Activated B cell treated with CpG ODN at 0.5 μM for 24 hours (primary cell): ENCODE measurements at places on chromosomes 1 and 21.

GRCh38 chr21:14454016-14455009 lies 71.4 kb upstream of the HSPA13 start:
- no peak for DNase-seq

DNA sequence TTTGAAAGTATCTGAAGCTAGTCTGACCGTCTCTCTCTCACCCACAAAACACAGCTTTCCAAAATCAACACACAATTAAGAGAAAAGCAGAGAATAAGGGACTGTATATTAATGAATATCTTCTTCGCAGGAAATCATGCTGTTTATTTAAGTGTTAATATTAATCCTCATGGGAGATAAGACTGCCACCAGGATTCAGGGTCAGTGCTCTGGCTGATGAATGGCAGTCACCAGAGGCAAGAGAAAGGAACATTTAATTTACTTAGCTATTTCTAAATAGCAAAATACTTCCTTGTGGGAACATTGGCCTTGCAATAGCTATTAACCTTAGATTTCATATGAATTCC lies 2.2 kb downstream of the SCYL3 start:
- DNase-seq: no peak

- DNase-seq: no peak
Measured at GRCh38 chr1:204072931-204073836, at the start of gene SOX13. Gene SOX13, plus strand, starts transcription at chr1:204073115. Its CDS starts 39,801 bp downstream, at chr1:204112916.

DNA sequence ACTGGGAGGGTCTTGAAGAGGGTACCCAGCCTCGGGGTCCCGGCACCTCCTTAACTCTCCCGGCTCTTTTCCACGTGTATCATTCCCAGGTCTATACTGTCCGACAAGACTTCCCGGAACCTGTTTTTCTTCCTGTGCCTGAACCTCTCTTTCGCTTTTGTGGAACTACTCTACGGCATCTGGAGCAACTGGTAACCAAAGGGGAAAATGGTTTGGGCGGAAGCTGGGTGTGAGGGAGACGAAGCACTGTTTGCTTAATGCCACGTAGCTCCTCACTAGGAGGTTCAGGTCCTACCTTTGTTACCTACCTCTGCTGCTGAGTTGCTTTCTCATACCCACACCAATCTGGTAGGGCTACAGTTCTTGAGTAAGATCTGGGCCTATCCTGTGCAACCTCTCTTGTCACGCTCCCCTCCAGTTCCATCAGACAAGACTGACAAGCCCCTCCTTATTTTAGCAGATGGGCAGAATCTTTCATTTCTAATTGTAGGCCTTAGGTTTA lies 642 bp downstream of the SLC30A7 start:
- no peak for DNase-seq

DNA sequence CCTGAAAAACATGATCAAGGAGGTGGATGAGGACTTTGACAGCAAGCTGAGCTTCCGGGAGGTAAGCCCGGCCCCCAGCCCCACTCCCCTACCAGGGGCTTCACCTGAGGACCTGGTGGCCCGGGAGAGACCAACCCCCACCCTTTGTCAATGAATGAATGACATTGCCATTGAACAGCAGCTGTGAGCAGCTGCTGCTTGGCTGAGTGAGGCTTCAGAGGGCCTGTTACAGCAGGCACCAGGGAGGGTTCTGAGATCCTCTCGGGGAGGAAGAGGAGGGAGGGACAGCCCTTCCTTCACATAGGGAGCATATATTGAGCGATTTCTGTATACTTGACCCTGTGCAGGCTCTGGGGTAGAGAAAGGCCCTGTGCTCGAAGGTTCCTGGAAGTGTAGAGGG lies 12.3 kb upstream of the CTRC start:
- DNase-seq: no peak

GRCh38 chr1:110113551-110113950 lies 1.3 kb downstream of the UBL4B start:
- no peak for DNase-seq

GRCh38 chr1:14934867-14935266 lies 218.7 kb upstream of the TMEM51 start:
- DNase-seq: no peak

DNA sequence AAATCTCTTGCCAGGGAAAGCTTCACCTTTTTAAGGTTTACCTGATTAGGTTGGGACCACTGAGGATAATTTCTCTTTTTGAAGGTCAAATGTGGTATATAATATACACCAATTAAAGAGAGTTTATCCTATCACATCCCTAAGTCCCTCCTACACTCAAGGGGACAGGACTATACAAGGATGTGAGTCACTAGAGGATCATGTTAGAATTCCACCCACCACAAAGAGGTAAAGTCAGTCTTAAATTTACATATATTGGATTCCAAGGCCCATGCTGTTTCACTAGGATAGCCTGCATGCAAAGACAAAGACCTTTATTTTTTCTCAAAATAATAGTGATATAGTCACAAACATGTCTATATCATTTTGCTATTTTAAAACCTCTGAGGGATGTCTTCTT lies 164.4 kb downstream of the GIPC2 start:
- DNase-seq: no peak

DNA sequence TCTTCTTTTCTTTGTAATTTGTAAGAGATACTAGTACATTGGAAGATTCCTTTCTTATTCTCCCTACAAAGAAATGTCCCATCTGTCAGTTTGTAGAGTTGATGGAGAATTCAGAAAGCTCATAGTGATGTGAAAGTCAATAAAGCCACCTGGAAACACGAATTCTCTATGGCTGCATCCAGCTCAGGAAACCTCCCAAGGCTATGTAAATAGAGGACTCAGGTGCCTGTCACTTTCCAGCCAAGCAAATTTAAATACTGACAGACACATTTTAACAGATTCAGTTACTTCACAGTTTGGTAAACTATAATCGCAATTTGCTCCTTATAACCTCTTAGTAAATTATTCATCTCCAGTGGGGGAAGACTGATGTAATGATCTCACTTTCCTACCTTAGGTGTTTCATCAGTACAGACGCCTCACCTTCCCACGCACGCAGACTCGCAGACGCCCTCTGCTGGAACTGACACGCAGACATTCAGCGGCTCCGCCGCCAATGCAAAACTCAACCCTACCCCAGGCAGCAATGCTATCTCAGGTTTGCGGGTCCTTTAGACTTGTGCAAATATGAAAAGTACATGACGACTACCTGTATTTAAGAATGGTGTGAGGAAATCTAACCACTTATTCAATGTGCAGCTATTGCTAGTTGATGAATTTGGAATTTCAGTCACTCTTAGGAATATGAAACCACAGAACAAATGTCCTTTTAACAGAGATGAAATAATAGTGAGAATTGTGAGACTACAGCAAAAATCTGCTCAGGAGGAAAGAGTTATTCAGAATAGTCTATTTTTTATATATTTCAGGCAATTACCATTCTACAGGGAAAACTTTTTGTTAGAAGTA lies 60.6 kb downstream of the PTPRC start:
- DNase-seq: no peak

DNA sequence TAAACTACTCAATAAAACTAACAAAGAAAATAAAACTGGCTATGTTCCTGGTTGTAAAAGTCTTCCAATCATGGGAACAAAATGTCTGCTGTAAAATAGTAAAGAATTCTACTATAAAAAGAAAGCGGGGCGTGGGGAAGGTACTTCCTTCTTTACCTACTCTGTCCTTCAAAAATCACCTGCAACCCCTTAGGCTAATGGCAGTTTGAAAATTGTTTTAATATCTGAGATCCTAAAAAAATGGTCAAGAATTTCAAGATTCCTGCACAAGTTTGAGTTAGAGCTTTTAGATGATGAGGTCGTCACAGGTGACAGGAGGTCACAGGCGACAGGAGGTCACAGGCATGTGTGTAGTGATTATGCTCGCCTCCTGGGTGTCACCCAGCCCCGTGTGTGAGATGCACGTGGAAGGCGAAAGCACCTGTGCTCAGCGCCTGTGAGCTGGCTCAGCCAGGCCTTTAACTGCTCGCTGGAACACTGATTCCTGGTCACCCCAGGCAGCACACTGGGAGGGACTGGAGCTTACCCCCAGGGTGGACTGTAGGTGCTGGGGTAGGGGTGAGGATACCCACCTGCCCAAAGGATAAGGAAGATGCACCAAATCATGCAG lies 18.6 kb upstream of the TMPRSS2 start:
- no peak for DNase-seq

GRCh38 chr1:194071205-194071604 lies 884.8 kb upstream of the B3GALT2 start:
- no peak for DNase-seq

DNA sequence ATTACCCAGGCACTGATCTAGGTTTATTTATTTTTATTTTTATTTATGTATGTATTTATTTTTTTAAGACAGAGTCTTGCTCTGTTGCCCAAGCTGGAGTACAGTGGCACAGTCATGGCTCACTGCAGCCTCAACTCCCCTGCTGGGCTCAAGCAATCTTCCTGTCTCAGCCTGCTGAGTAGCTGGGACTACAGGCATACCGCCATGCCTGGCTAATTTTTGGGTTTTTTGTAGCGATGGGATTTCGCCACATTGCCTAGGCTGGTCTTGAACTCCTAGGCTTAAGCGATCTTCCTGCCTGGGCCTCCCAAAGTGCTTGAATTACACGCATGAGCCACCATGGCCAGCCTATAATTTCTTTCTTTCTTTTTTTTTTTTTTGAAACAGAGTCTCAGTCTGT lies 9.4 kb downstream of the PHACTR4 start:
- DNase-seq: no peak

- DNase-seq: no peak
Measured at GRCh38 chr21:15406791-15407190, 323.0 kb upstream of the USP25 start.

- DNase-seq: no peak
Measured at GRCh38 chr1:208117409-208117808, 126.8 kb downstream of the PLXNA2 start.

- no peak for DNase-seq
Measured at GRCh38 chr1:59128239-59128736, 168.6 kb upstream of the FGGY start.
